ENCODE measurements at places on chromosomes 12 and 14. TPM values are rescaled to one million over a fixed set of nuclear protein-coding genes. Genes with fewer than 3 reads are reported as not detected.

Gene JAG2
- 15.4 TPM for total RNA-seq

Gene DIO3
- total RNA-seq = 5.1 TPM

DNA sequence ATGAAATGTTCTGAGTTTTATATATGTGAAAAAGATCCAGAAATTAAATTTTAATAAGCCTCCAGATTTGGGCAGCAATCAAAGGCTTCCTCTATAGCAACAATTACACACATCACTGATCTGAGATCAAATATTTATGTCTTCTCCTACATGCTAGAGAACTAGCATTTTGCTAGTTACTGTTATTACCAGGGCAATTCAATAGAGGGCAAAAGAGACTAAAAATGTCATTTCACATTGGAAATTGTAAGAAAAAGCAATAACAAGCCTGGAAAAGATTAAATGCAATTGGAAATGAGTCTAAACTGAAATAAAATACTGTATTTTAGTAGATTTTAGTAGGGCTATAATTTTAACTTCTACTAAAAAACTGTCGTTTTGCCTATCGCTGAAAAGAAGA, 32.6 kb upstream of the ANO6 start:
- no peak for DNase-seq

DNA sequence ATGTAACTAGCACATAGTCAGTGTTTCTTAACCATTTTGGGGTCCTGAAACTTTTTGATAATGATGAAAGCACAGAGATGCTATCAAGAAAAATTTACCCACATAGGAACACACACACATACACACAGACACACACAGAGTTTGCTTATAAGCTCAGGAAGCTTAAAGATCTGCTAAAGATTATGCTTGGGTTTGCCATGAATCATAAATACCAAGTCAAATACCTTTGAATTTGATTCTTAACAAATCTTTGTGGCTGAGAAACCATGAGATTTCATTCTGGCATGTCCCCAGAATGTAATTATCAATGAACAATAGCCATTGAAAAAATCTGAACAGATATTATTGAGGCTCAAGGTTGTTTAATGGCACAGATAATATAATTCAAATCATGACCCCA, 89.2 kb downstream of the NTS start:
- DNase-seq = no peak
